ENCODE measurements at places on chromosomes 1 and 21. TPM values are rescaled to one million over a fixed set of nuclear protein-coding genes. Genes with fewer than 3 reads are reported as not detected.
A peak's percentile ranks its signal among the peaks of the same experiment; 100 is the strongest.

DNA sequence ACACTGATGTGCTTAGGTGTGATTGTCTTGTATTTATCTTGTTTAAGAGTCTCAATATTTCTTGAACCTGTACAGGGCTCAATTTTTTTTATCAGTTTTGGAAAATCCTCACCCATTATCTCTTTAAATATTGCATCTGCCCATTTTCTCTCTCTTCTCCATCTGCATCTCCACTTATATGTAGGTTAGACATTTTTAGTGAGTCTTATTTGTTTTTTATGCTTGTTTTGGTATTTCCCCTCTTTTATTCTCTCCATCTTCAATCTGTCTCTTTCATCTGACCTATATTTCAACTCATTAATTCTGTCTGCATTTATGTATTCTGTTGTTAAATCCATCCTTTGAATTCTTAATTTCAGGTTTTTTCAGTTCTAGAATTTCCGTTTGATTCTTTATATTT is 32.9 kb upstream of the SHCBP1L start:
- no peaks in the 10 kb centered on the region for H3K36me3 ChIP-seq
- no peak for DNase-seq
- H3K4me3 ChIP-seq: no peak overlapping the region
- no peaks in the 10 kb centered on the region for H3K27me3 ChIP-seq

DNA sequence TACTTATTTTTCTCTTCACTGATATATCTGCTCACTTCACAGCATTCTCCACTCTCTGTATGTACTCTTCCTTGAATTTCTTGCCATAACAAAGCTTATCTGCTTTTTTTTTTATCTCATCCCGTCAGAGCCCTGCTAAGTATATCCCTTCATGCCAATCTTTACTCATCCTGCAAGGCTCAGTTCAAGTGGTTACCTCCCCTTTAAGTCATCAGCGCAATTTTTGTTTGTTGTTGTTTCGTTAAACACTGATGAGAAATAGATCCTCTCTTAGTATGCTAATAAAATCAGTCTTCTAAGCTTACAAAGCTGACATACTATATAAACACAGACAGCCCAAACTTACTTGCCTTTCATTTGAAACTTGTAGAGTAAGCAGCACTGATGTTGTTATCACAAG is 17.8 kb downstream of the COL24A1 start:
- H3K36me3 ChIP-seq: no peaks in the 10 kb centered on the region
- no peak overlapping the region for H3K27ac ChIP-seq
- DNase-seq: no peak
- no peaks in the 10 kb centered on the region for H3K4me1 ChIP-seq
- H3K27me3 ChIP-seq: no peaks in the 10 kb centered on the region
- H3K4me3 ChIP-seq: no peak overlapping the region

DNA sequence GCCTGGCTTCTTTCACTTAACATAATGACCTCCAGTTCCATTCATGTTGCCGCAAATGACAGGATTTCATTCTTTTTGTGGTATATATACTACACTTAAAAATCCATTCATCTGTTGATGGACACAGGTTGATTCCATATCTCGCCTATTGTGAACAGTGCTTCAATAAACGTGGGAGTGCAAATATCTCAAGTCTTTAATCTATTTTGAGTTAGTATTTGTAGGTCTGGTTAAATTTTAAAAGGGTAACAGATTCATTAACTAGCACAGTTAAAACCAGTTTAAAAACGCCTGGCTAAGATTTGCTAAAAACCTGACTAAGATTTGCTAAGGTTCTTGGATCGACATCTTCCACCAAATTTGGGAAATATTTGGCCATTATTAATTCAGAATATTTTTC is 45.7 kb downstream of the CRB1 start:
- no peak for DNase-seq
- no peaks in the 10 kb centered on the region for H3K4me1 ChIP-seq
- no peaks in the 10 kb centered on the region for H3K36me3 ChIP-seq
- H3K27ac ChIP-seq: no peak overlapping the region
- no peak overlapping the region for H3K4me3 ChIP-seq

- peak within 1 kb of the TSS; percentile 29 for H3K4me3 ChIP-seq
- DNase-seq: peak; percentile 94
- H3K27ac ChIP-seq: peak within 1 kb of the TSS; percentile 79
- H3K27me3 ChIP-seq: no peaks in the 10 kb centered on the region
- no peaks in the 10 kb centered on the region for H3K4me1 ChIP-seq
These were observed at the start of gene FMO4 for GRCh38 chr1:171313835-171314320. FMO4 (plus strand) TSS chr1:171314183; CDS start chr1:171319826, 5,643 bp downstream.

DNA sequence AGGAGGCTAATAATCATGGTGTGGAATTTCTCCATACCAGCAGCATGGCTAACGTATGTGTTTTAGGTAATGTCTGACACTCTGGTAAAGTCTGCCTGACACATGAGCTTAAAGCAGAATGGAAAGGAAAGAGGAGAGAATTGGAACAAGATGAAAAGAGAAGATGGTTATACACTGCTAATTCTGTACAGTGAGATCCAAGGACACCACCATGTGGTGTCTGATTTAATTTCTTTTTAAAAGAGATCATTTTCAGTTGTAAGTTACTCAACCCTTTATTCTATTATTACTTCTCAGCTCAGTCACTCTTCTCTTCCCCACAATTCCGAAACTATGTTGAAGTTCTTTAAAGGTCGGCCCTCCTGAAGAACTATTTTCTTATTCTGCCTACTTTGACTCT is 15.6 kb downstream of the PRKAB2 start:
- H3K4me1 ChIP-seq: no peaks in the 10 kb centered on the region
- DNase-seq: no peak
- no peak overlapping the region for H3K27ac ChIP-seq
- peaks cover 62% of the 10 kb centered on the region for H3K36me3 ChIP-seq

DNA sequence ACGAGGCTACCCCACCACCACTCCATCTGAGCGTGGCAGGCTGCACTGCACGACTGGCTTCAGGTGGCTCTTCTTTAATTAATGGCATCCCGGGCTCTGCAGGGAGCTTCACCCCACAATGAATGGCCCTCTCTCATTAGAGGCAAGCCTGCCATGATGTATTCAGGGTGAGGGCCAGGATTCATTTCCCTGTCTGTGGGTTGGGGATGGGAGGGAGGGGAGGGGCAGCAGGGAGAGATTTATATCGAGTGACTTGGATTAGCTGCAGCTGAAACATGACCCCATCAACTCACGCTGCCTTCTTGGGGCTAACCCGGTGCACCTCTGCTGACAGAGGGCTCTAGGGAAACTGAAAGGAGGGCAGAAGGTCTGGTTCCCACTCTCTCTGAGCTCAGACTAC is 54.2 kb downstream of the ERI3 start:
- DNase-seq: no peak
- H3K4me3 ChIP-seq: no peak overlapping the region
- H3K27ac ChIP-seq: no peak overlapping the region
- H3K36me3 ChIP-seq: peaks cover 33% of the 10 kb centered on the region

- no peaks in the 10 kb centered on the region for H3K27me3 ChIP-seq
- no peak overlapping the region for H3K4me3 ChIP-seq
- H3K4me1 ChIP-seq: no peaks in the 10 kb centered on the region
- H3K36me3 ChIP-seq: no peaks in the 10 kb centered on the region
- DNase-seq: peak; percentile 91
These were observed 150.1 kb downstream of the CDC7 start for GRCh38 chr1:91650764-91651163.

DNA sequence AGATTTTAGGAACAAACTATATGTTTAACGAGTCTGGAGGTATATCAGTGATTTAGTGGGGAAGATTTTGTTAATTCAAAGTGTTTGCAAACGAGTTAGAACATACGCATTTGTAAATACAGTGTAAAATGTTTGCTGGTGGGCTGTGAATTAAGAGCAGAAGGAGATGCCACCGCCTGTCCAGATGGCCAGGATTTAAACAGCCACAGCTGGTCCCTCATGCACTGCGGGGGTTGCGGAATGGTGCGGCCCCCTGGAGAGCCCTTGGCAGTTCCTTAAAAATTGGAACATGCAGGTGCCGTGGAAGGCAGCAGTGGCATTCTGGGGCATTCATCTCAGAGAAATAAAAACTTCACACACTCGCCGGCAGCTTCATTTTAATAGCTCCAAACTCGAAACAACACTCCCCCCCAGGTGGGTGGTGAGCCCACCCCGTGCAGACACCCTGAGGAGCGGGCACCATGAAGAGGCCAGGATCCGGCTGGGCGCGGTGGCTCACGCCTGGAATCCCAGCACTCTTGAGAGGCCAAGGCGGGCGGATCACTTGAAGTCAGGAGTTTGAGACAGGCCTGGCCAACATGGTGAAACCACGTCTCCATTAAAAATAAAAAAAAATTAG is 3.5 kb upstream of the C1orf159 start:
- no peaks in the 10 kb centered on the region for H3K27me3 ChIP-seq
- H3K27ac ChIP-seq: no peak overlapping the region
- H3K4me1 ChIP-seq: peaks cover 24% of the 10 kb centered on the region
- no peak for DNase-seq

Gene PMVK
- 21.2 TPM for total RNA-seq

Gene TRAPPC10
- 19.7 TPM for total RNA-seq

Gene CNKSR1
- total RNA-seq: 0.52 TPM
